ENCODE measurements at places on chromosomes 11 and 22. TPM values are rescaled to one million over a fixed set of nuclear protein-coding genes. Genes with fewer than 3 reads are reported as not detected.

Gene OMP
- total RNA-seq, result 0.86 TPM

- DNase-seq, result no peak
Measured at GRCh38 chr11:75734491-75735180, 17.0 kb downstream of the MOGAT2 start.

DNA sequence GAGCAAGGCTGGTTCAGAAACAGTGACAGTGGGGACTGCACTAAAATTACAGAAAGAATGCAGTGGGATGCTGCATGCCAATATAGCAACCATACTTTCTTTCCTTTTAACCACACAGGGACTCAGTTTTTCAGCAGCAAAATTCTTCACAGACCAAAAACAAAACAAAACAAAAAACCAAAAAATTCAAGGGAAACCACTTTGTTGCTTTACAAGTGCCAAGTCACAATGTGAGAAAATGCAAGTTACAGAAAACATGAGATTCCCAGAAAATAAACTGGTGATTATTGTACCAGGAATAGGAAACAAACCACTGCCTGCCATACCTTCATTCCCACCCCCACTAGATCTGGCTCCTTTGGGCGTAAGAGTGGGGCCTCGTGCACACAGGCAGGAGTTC is 52.6 kb downstream of the TENM4 start:
- DNase-seq, result no peak

DNA sequence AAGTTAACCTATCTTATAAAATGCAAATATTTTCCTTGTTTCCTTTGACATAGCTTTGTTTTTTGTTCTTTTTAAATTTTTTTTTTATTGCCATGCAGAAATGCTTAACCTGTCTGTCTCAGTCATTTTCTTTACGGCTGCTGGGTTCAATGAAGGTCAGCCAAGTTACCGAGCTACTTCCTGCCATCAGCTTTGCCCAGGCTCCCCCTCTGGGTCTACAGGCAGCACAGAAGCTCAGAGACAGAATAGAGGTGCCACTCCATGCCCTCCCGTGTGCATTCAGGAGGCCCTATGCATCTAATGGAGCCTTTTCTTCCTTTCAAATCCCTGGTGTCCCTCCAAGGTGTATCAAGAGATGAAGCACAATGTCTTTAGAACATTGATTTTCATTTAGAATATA is 411.0 kb upstream of the NARS2 start:
- DNase-seq, result no peak

DNA sequence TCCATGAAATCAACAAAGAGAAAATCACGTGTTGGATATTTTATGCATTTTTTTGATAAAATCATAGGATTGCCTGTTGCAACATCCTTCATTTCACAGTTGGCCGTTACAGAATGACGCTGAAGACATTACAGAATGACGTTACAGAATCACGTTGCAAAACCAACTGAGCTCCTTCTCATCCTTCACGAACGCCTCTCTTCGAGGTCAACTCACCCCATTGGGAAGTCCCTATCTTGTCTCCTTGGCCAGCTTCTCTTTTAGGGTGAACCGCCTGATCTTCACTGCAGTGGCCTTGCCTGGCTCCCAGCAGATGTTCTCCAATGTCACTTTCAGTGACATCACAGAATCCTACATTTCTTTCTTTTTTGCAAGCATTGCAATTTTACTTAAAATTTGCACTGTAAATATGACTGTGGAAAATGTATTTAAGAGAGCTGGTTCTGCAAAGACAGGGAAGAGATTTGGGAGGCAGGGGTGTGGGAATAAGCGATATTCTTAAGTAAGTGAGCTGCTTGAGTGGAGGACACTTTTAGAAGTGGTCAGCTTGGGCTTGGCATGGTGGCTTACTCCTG is 5.1 kb downstream of the KRTAP5-7 start:
- no peak for DNase-seq

DNA sequence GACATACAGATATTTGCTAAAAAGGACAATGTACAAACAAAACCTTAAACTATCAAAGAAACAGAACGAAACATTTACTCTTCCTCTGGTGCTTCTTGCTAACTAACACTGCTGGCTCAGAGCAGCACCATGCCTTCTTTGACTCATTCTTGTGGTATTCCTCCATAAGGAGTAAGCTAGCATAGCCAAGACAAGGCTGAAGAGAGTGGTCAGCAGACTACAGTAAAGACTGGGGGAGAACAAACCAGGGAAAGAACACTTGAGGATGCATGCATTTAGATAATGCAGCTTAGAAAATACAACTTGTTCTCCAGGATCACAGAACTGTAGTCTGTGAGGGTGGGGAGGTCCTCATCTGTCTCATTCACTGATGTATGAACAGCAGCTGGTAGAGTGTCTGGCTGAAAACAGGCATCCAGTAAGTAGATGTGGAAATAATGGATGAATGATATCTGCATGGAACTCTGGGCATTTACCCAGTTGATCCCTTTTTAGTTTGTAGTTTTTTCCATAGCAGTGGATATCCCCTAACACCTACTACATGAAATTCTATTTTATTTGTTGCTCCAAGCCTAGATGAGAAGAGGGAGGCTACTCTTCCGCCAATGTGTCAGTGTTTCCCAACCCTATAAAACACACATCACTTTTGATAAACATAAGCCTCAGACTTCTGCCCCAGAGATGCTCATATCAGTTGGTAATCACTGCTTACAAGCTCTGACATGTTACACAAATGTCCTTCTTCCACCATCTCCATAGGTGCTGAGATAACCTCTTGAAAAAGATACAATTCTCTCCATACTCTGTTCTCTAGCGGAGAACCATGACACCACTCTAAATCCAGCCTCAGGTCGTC is 7.3 kb downstream of the SNX19 start:
- DNase-seq, result no peak

GRCh38 chr11:39910087-39910486 is 1549.4 kb downstream of the LRRC4C start:
- DNase-seq, result no peak

GRCh38 chr11:24239930-24240329 is 256.9 kb upstream of the LUZP2 start:
- no peak for DNase-seq

DNA sequence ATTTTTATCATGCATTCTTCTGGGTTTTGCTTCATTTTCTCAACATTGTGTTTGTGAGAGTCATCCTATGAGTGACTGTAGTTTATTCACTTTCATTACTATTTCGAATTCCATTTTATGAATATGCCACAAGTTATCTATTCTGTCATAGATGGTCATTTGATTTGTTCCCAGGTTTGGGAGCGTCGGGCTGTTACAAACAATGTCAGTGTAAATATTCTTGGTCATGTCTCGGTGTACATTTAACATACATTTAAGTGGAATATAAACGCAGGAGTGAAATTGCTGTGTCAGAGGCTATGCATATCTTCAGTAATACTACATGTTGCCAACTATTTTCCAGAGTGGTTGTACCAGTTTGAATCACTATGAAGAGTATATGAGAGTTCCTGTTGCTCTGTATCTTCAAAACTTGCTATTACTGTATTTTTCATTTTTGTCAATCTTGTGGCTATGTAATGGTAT is 2.4 kb downstream of the TRIM44 start:
- DNase-seq, result no peak

DNA sequence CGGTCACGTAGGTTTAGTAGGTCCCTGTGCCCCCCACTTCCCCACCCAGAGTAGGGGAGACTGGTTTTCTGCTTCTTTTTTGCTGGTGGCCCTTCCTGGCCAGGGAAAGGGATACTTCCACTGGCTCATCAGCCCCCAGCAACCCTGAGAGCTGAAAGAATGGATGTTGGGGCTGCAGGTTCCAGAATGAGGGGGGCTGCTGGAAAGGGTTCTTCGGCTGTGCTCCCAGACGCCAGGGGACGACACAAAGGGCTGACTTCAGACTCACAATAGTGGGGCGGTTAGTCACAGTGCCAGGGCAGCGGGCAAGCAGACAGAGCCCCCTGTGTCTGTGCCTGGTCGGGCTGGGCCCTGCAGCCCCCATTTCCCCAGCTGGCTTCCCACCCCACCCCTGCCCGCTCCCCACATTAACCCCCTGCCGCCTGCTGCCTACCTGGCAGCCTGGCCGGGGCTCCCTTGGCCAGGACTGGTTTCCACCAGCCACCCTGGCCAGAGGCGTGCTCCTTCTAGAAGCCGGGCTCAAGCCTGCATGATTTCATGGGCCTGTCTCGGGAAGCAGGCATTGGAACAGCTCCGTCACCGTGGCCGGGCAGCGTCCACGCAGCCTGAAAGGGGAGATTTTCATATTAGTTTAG is 79.1 kb upstream of the WNT7B start:
- no peak for DNase-seq

DNA sequence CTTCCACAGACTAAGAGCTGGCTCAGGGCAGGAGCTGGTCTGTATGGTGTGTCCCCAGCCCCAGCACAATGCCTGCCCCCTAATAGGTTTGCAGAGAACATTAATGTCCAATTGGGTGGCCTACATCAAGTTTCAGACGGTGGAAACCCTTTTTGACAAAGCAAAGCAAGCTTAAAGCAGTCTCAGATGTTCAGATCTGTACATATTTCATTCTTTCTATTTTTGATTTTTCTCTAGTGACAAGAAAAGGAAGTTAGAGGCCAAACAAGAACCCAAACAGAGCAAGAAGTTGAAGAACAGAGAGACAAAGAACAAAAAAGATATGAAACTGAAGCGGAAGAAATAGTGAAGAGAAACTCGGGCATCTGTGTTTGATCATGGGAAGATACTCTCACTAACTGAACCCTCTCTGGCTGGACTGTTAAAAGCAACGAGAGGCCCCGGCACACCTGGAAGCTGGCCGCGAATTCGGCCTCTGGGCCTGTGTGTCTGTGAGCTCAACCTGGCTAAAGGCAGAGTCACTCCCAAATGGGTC is 40.5 kb downstream of the NAT10 start:
- DNase-seq, result no peak

Data from H9 (cell line).